ENCODE measurements at places on chromosomes 13 and 19.

- DNase-seq: peak; percentile 61
- peak within 1 kb of the TSS; percentile 93 for H3K4me3 ChIP-seq
- H3K27me3 ChIP-seq: peaks cover 10% of the 10 kb centered on the region
Observed at GRCh38 chr19:15464394-15465385, at the start of gene RASAL3. RASAL3 (minus strand) TSS chr19:15464544; CDS start chr19:15464358, 186 bp downstream.

- H3K4me3 ChIP-seq: no peak overlapping the region
- H3K27ac ChIP-seq: no peak overlapping the region
- no peaks in the 10 kb centered on the region for H3K4me1 ChIP-seq
- peaks cover 6% of the 10 kb centered on the region for H3K27me3 ChIP-seq
- DNase-seq: no peak
Observed at GRCh38 chr19:5534787-5535586, 32.8 kb downstream of the TINCR start.

DNA sequence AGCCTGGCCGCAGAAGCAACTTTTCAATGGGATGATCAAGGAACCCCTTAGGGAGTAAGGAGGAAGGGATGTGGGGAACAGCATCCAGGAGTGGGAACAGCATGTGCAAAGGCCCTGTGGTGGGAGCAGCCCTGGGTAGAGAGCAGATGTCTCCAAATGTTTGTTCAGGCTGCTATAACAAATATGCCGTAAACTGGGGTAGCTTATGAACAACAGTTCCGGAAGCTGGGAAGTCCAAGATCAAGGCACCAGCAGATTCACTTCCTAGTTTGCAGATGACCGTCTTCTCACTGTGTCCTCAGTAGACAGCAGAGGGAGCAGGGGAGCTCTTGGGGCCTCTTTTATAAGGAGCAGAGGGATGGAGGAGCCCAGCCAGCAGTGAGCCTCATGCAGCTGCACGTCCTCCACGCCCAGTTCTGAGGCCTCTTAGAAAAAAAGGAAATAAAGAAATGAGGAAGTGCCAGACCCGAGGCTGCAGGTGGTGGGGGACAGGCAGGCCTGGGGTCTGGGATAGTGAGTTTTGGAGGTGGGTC is 4.2 kb upstream of the LRRC25 start:
- H3K27ac ChIP-seq: no peak overlapping the region
- no peaks in the 10 kb centered on the region for H3K36me3 ChIP-seq
- H3K27me3 ChIP-seq: peaks cover 13% of the 10 kb centered on the region

- H3K4me3 ChIP-seq: no peak overlapping the region
- no peak overlapping the region for H3K27ac ChIP-seq
- no peaks in the 10 kb centered on the region for H3K27me3 ChIP-seq
- peaks cover 7% of the 10 kb centered on the region for H3K36me3 ChIP-seq
- DNase-seq: no peak
- peaks cover 13% of the 10 kb centered on the region for H3K4me1 ChIP-seq
Observed at GRCh38 chr13:95123726-95124125, 177.5 kb downstream of the ABCC4 start.

DNA sequence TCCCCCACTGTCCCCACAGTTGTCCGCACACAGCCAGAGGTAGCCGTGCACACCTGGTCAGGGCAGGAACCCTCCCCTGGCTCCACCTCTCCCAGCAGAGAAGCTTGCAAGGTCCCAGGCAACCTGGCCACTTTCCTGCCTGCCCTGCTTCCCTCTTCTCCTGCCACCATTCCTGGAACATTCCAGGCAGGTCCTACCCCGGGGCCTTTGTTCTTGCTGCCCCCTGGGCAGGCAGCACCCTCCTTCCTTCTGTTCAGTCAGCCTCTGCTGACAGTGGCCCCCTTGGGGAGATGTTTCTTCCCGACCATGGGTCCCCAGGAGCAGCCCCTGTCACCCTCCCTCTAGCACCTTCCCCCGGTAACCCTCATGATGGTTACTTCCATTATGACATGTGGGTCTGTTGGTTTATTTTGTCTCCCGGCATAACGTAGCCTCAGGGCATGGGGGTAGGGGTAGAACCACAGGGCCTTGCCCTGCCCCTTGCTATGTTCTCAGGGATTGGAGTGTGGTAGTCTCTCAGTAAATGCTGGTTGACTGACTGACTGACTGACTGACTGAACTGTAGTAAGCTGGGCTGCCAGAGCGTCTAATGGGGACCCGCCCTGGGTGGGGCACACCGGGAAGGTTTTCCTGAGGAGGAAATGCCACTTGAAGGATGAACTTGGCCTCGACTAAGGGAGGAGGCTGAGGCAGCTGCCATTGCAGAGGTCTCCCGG is 10.8 kb downstream of the PAK4 start:
- no peak for DNase-seq
- H3K27ac ChIP-seq: no peak overlapping the region
- H3K4me1 ChIP-seq: peaks cover 9% of the 10 kb centered on the region
- no peaks in the 10 kb centered on the region for H3K27me3 ChIP-seq
- H3K36me3 ChIP-seq: no peaks in the 10 kb centered on the region

GRCh38 chr13:38863536-38863935 is 127.1 kb downstream of the STOML3 start:
- peaks cover 2% of the 10 kb centered on the region for H3K27me3 ChIP-seq
- H3K4me3 ChIP-seq: no peak overlapping the region
- no peaks in the 10 kb centered on the region for H3K4me1 ChIP-seq
- H3K27ac ChIP-seq: no peak overlapping the region
- no peaks in the 10 kb centered on the region for H3K36me3 ChIP-seq
- no peak for DNase-seq

DNA sequence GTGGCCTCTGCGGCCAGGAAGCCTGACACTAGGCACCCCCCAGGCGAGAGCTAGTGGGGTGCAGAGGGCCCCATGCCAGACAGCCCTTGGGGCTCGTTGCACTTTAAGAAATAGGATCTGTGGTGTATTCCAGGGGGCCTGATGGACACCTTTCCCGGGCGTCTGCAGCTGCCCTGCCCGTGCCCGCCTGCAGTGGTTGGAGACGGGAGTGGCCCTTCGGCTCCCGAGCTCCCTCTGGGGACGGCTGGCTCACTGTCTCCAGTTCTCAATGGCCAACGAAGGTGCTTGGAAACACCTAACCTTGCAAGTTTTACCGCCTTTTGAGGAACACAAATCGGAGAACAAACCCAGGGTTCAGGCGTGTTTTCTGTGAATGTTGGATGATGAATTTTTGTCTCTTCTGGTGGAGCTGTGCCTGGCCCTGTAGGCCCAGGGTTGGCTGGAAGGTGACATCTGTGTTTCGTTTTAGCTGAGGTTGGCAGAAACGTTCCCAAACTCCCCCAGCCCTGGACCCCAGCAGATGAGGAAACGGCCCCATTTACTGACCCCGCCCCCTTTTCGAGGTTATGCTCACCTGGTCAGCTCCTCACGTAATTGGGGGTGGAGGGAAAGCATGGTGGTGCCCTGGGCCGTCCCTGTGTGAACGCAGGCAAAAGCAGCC is 17.4 kb upstream of the NPAS1 start:
- no peaks in the 10 kb centered on the region for H3K4me1 ChIP-seq
- no peak overlapping the region for H3K27ac ChIP-seq
- no peak for DNase-seq
- peaks cover 24% of the 10 kb centered on the region for H3K27me3 ChIP-seq
- peaks cover 15% of the 10 kb centered on the region for H3K36me3 ChIP-seq

- DNase-seq: peak; percentile 82
- H3K27ac ChIP-seq: peak within 1 kb of the TSS; percentile 91
- peaks cover 10% of the 10 kb centered on the region for H3K36me3 ChIP-seq
- peaks cover 49% of the 10 kb centered on the region for H3K4me1 ChIP-seq
Observed at GRCh38 chr19:42132030-42132628, at the start of gene POU2F2. POU2F2 (minus strand) TSS chr19:42132446; CDS start chr19:42132411, 35 bp downstream.

GRCh38 chr13:26498656-26499601 is 58.6 kb upstream of the WASF3 start:
- no peaks in the 10 kb centered on the region for H3K36me3 ChIP-seq
- peaks cover 5% of the 10 kb centered on the region for H3K27me3 ChIP-seq
- H3K4me3 ChIP-seq: no peak overlapping the region
- peaks cover 15% of the 10 kb centered on the region for H3K4me1 ChIP-seq
- DNase-seq: no peak
- H3K27ac ChIP-seq: no peak overlapping the region

Data from activated T-helper 2 cell treated with anti-CD3 and anti-CD28 coated beads, Interferon-gamma antibody, Interleukin-2, Interleukin-4, amounts not matched to agents 10 μg/mL and 5 μg/mL and 100 μg/mL, durations not matched to agents 14 hours and 24 hours and 36 hours (primary cell).